H7 (cell line): ENCODE measurements at places on chromosomes 4 and X. TPM values are rescaled to one million over a fixed set of nuclear protein-coding genes. Genes with fewer than 3 reads are reported as not detected.

GRCh38 chr4:115515772-115516171 lies 402.4 kb upstream of the NDST4 start:
- DNase-seq, result no peak

GRCh38 chr4:153780876-153781275 lies 8.0 kb downstream of the SFRP2 start:
- no peak for DNase-seq

GRCh38 chr4:79585834-79586233 lies 177.8 kb upstream of the GK2 start:
- DNase-seq, result peak; percentile 0

GRCh38 chrX:54180403-54180802 lies 2.7 kb downstream of the FAM120C start:
- no peak for DNase-seq

DNA sequence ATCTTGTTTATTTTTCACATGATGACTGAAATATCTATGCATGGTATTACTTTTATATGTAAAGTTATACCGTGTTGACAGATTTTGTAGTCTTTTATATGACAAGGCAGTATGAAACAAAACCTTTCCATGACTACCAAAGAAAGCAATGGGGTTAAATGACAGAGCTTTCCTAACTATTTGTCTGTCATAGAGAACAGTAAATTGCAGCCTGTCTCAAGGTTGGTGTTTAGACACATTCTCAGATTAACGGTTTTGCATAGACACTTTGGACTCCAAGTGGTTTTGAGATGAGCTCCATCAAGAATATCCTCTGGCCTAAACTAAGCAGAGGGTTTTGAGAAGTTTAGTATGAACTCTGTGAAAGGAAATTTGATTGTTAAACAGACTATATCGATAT lies 180.7 kb upstream of the TENM3 start:
- DNase-seq, result no peak

- no peak for DNase-seq
Observed at GRCh38 chr4:8639777-8640720, 47.5 kb downstream of the CPZ start.

DNA sequence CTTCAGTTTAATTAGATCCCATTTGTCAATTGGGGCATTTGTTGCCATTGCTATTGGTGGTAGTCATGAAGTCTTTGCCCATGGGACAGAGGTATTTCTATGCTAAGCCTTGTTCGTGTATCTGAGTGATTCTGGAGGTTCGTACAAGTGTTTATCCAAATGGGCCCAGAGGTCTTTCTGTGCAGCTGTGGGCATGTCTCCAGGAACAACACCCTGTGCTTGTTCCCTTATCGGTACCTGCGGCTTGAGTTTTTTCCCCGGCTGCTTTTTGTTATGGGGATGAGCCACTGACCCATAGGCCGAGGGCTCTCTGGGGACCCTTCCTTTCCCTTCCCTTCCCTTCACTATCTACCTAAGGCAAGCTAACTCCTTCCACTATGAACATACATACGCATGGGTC lies 81.4 kb upstream of the WDR1 start:
- DNase-seq, result no peak

DNA sequence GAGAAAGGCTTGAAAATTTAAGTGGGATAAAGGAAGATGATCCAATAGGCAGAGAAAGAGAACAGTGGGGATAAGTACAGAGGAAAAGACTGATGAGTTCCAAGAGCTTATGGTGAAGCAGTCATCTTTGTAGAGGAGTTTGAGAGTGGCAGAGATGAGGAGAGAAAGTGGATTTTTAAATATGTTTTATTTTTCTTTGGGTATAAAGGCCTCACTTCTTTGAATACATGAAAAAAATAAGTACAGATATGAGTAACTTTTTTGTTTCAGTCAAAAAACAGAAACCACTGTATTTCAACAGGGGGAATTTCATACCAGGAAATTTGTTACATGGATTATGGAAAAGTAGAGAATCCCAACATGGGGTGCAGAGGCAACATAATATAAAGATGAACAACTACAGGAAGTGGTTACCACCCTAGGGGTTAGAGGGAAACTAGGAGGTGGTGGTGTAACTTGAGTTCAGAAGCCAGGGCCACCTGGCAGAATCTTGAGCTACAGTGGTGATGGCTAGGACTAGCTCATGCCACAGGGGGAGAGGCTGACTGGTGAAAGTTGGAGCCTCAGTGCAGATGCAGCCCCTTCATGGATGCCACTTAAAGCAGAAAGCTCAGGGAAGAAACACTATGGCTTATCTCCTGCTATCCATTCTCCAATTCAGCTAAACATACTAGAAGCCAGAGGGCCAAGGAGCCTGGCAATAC lies 3.4 kb upstream of the CYBB start:
- DNase-seq, result no peak

The C4orf51 gene
- 3.9 and 17.9 TPM in 2 replicates for total RNA-seq

The ZNF595 gene
- total RNA-seq, result 0.17 TPM in 1 of 2 replicates, not detected in the other

The CT47B1 gene
- total RNA-seq, result not detected in 2 replicates
